ENCODE measurements at places on chromosomes 2 and 18.

DNA sequence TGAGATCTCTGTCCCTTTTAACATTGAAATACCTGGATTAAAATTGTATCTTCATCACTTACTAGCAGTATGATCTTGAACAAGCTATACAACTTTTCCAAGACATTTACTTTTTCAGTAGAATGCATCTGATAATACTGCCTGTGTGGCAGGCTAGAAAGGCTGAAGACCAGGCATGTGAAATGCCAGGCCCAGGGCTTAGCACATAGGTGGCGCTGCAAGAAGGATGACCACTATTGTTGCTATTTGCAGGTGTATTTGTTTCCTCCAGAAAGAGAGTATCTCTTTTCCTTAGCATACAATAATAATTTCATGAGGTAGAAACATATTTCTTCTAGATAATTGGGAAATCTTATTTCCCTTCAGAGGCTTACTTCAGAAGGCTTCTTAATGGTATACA, 331.3 kb downstream of the THSD7B start:
- DNase-seq, result no peak

DNA sequence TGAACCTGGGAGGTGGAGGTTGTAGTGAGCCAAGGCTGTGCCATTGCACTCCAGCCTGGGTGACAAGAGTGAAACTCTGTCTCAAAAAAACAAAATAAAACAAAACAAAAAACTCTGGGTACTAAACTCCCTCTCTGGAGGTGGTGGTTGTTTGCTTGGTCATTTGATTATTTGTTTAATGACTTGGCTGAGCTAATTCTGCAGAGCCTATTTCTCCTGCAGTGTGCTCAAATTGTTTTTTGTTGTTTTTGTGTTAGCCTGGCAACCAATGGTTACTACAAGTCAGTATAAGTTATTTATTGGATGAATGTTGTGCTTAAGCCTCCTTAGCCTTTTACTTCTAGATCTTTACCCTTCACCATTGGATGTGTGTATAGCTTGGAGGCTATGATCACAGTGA, 387.5 kb downstream of the ADCYAP1 start:
- no peak for DNase-seq

- DNase-seq, result no peak
Measured at GRCh38 chr2:238486123-238486848, 59.6 kb downstream of the ASB1 start.

- DNase-seq, result no peak
Measured at GRCh38 chr18:73881396-73881917, 266.2 kb downstream of the FBXO15 start.

- no peak for DNase-seq
Measured at GRCh38 chr18:58579561-58580047, 49.3 kb downstream of the ALPK2 start.

DNA sequence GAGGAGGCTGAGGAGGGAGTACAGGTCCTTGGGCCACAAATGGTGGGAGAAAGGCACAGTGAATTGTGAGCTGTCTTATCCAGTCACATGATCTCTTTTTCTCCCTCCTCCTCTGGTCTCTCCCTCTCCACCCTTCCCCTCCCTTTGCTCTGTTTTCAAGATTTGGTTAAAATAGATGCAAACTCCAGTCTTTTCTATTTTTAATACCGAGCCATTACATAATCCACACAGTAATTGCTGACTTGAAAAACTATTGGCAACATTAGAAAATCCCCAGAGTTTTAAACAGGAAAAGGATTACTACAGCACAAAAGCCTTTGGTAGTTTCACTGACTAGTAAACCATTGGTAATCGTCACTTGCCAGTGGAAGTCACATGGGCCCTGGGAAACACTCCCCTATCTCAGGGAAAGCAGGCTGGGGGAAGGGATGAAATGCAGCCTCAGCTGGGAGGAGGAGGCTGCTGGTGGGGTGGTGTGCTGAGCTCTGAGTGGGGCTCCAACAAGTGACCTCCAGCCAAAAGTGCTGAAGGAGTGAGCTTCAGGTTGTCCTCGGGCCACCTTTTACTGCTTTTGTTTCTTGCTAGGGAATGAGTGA, 57.4 kb upstream of the PCBP1 start:
- DNase-seq, result no peak

DNA sequence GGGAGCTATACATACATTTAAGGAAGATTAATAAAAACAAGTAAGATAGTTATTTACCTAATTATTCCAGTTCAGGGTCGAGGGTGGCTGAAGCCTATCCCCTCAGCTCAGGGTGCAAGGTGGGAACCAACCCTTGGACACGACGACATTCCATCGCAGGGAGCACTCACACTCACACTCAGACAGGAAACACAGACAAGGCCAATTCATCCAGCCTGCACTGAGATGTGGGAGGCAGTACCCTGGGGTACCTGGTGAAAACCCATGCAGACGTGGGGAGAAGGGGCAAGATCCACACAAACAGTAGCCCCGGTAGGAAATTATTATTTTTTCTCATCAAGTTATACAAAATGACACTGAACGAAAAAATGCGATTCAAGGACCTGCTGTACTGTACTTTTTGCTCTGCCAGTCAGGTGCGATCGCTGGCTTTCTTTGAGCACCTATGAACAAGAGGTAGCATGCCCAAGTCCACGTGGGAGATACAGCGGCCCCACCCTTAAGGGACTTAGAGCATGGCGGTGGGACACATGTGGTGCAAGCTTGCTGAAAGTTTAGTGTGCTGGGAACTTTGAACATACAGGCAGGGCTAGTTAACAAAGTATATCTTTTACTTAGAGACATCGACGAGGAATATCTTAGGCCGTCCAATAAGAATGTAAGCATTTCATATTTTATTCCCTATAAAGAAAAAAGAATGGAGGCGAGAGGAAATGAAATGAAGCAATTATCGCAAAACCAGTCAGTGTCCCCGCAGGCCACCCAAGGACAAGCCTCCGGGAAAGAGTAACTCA, 624 bp downstream of the METTL8 start:
- peak; percentile 5 for DNase-seq

GRCh38 chr2:224008702-224009261, 30.3 kb downstream of the SERPINE2 start:
- DNase-seq, result no peak

DNA sequence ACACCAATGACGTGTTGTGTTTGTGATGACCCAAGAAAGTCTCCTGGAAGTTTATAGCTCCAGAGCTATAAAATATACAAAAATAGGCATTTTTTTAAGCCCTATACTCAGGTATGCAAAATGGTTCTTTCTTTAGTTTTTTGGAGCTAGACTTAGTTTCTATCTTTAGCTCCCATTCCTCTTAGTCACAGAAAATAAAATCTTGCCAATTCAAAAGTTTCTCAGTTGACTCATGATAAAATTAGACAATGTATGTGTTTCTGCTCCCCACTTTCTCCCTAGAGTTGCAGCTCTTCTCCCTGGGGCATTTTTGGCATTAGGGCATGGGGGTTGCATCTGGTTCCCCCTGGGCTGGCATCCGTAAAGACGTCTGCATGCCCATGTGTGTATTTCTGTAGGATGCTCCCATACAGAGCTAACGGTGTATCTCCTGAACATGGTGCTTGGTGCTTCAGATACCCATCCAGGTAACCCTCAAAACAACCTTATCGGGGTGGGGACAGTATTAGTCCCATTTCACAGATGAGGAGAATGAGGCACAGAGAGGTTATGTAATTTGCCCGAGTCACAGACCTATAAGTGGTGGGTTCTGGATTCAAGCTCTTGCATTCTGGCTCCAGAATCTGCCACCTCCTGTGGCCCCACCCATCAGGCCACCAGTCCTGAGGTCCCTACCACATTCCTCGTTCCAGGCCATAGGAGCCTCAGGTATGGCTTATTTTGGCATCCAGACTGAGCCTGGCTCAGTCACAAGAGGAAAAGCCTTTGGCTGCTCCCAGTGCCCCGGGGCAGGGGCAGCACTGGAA, 43.1 kb upstream of the ASAP2 start:
- no peak for DNase-seq

- no peak for DNase-seq
Measured at GRCh38 chr2:85926931-85927661, 38.3 kb upstream of the ST3GAL5 start.

- no peak for DNase-seq
Measured at GRCh38 chr2:112938904-112939303, 27.9 kb downstream of the IL37 start.

DNA sequence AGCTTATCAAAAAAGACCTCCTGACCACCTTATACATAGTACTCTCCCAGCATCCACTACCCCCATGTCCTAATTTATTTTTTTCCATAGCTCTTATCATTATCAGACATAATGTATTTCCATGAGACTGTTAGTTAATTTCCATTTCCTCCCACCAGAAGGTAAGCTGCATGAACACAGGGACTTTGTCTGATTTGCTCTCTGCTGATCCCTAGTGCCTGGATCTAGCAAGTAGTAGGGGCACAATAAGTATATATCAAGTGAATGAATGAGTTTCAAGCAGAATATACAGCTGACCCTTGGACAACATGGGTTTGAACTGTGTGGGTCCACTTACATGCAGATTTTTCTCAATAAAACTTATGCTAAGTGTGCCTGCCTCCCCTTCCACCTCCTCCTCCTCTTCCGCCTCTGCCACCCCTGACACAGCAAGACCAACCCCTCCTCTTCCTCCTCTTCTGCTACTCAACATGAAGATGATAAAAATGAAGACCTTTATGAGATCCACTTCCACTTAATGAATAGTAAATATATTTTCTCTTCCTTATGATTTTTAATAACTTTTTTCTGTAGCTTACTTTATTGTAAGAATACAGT, 53.8 kb downstream of the CTAGE1 start:
- no peak for DNase-seq

DNA sequence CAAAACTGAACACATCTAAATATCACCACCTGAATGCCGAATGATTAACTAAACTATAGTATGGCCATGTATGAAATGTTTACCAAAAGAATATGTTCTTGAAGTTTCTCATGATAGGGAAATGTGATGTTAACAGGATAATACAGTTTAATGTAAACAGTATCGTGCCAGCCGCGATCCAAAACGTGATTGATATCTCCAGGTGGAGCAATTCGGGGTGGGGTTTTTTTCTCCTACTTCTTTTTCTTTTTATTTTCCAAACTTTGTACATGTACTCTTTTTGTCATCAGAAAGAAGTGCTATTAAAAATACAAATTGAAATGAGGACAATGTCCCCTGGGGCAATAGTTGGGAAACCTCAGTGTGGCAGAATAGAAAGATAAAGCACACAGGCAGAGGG, 4.0 kb upstream of the BIN1 start:
- DNase-seq, result no peak

DNA sequence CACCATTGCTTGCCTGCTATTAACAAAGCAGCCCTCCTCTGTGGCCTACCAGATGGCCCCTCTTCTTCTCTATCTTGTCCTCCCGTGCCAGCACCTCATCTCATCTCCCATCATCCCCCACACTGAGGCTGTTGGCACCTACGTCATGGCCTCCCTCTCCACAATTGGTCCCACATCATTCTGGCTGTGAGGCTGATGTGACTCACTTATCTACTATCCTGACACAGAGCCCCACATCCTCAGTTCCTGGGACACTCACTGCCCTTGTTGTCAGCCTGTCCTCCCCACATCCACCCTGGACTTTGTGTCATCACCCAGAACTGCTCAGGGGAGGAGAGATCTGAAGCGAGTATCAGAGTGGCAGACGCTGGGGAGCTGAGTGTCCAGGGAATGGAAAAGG, 102.9 kb downstream of the MRO start:
- DNase-seq, result no peak

GRCh38 chr2:174333017-174333371, 1.8 kb upstream of the SP9 start:
- no peak for DNase-seq

DNA sequence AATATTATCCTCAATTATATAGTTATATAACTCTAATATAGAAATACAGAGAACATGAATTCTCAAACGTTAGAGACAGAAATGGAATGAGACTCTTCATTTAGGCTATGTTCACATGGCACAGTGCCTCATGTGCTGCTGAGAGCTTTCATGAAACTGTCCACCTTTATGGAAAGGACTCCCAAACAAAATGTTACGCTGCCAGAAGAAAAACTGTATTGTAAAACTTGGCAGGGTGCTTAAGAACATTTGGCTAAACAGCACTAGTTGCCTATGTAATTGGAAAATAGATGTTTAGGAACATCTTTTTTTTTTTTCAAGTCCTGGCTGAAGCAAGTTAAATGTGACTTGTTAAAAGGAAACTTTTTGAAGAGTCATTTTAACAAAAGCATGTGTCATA, 396.0 kb downstream of the ERBB4 start:
- no peak for DNase-seq

- no peak for DNase-seq
Measured at GRCh38 chr18:14124689-14125088, 7.5 kb downstream of the ZNF519 start.

- DNase-seq, result no peak
Measured at GRCh38 chr2:18214936-18215335, 336.5 kb downstream of the KCNS3 start.

- DNase-seq, result no peak
Measured at GRCh38 chr2:54966165-54966832, 84.0 kb downstream of the RTN4 start.

GRCh38 chr2:60627412-60627811, 74.0 kb upstream of the BCL11A start:
- DNase-seq, result no peak

DNA sequence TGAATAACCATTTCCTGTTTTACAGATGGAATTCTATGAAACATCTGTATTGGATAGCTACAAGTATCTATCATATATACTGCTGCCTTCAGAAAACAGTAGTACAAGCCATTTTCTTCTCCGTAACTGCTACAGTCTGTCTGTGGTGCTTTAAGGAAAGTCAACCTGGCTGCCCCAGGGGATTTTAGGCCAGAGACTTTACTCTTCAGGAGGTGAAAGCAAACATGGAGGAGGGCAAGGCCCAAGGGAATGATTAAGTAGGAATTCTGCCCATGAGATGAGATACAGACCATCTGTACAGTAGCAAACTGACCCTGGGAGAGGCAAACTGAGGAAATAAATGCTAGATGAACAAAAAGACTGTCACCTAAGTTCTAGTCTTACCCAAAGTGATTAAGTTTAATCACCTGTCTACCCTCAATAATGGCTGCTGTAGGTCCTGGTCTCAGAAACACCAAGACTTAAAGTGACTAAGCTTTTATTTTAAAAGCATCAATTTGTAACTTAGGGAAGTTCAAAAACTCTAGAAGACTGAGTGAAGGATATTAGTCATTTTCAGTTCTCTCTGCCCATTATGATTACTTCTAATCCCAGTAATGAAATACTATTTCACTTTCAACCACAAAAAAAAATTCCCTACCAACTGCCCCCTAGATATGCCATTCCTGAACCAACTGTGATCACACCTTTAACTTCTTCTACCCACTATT, 14.8 kb downstream of the MBD2 start:
- DNase-seq, result no peak

DNA sequence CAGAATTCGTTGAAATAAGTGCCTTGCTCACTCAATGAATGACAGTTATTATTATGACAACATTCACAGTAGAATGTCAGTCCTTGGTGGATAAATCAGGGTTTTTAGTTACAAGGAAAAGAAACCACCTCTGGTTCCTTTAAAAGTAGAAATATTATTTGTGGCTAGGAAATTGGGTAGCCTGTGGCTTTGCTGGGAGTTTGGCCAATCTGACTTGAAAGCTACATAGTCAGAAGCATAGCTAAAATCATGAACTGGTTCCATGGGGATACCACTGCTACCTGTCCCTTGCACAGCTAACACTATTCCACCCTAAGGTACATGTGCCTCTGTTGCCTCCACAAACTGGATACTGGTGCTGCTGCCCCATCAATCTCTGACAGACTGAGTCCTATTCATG, 12.8 kb upstream of the SMCHD1 start:
- no peak for DNase-seq

GRCh38 chr2:150133623-150134022, 353.8 kb downstream of the RND3 start:
- no peak for DNase-seq
